Fibroblast of upper back skin (primary cell): ENCODE measurements at places on chromosomes 7 and 10.
A peak's percentile ranks its signal among the peaks of the same experiment; 100 is the strongest.

GRCh38 chr7:45657136-45657889 is 83.1 kb downstream of the ADCY1 start:
- DNase-seq, result no peak

- peak; percentile 56 for DNase-seq
These were observed 21.7 kb upstream of the ZNF365 start for GRCh38 chr10:62352356-62352970.

DNA sequence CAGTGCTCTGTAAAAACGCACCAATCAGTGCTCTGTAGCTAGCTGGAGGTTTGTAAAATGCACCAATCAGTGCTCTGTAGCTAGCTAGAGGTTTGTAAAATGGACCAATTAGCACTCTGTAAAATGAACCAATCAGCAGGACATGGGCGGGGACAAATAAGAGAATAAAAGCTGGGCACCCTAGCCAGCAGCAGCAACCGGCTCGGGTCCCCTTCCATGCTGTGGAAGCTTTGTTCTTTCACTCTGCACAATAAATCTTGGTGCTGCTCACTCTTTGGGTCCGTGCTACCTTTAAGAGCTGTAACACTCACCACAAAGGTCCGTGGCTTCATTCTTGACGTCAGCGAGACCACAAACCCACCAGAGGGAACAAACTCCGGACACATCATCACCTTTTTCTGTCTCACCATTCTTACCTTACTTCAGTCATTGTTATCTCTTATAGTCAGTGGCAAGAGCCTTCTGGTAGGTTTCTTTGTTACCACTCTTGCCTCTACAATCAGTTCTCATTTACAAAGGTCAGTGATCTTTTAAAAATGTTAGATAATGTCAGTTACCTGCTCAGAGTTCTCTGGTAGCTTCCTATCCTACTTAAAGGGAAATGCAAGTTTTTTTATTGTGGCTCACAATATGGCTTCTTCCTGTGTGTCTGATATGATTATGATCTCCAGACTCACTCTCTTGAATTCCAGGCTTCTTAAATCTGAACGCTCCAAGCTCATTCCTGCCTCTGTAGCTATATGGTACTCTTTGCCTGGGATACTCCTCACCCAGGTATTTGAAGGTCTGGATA is 4.5 kb downstream of the STAM start:
- DNase-seq, result no peak

GRCh38 chr7:11935905-11936304 is 103.9 kb upstream of the THSD7A start:
- DNase-seq, result peak; percentile 19
